ENCODE measurements at places on chromosomes 2 and 18.

- DNase-seq, result no peak
Measured at GRCh38 chr2:178881075-178881474, 73.9 kb upstream of the TTN start.

GRCh38 chr2:229417176-229417575 lies 146.1 kb upstream of the PID1 start:
- DNase-seq, result peak; percentile 28

- peak; percentile 36 for DNase-seq
Measured at GRCh38 chr2:231715988-231716616, 7.8 kb downstream of the PTMA start.

DNA sequence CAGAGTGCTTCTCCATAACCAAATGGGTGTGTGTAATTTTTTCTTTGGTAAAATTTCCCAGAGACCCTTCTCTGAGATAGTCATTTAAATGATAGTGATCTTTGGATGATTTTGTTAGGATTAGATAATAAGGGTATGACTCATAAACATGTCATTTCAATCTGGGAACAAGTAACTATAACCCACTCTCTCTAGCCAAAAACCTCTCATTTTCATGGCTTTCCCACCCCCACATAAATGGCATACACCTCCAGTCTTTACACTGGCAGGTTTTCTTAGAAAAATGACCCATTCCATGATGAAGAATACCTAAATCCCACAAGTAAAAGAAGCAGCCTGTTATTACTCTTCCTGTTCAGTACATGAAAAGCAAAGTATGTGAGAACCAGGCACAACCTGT lies 572.0 kb upstream of the ZEB2 start:
- peak; percentile 63 for DNase-seq

DNA sequence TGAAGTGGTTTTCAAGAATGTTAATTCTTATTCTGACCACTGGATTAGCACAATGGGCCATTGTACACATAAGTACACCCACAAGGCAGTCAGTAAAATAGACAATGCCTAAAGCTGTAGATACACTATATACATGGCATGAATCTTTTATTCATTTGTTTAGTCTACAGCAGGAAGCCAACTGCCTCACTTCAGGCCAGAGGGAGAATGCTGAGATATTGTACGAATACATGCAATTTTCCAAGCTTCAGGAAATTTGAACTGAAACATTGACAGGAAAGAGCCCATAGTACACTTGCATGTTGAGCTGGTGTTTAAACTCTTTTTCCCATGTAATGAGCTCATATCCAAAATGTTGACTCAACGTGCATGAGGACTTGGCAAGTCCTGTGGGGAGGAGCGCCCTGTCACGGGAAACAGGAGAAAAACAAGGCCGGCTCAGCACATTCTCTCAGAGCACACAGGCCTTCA lies 111.6 kb upstream of the CYP1B1 start:
- peak; percentile 99 for DNase-seq
